ENCODE measurements at places on chromosomes 11 and 22. TPM values are rescaled to one million over a fixed set of nuclear protein-coding genes. Genes with fewer than 3 reads are reported as not detected.

C11orf87 gene
- total RNA-seq = 38.8 TPM

PPP2R1B gene
- total RNA-seq = 18.9 TPM

DGCR6 gene
- total RNA-seq = 6.4 TPM

RBFOX2 gene
- 394 TPM for total RNA-seq

OR2AT4 gene
- total RNA-seq = not detected

CFAP68 gene
- total RNA-seq = 5.7 TPM

HMGXB4 gene
- 26.1 TPM for total RNA-seq

MS4A15 gene
- not detected for total RNA-seq

APOBEC3B gene
- not detected for total RNA-seq

SBF1 gene
- total RNA-seq = 73.8 TPM

LIPT2 gene
- 1.2 TPM for total RNA-seq

OR2AG2 gene
- total RNA-seq = 0.25 TPM

RAB36 gene
- 4.9 TPM for total RNA-seq

Measured in temporal lobe (tissue), 4 donors.